ENCODE measurements at places on chromosomes 7 and 10.

- no peak for DNase-seq
Observed at GRCh38 chr7:38929460-38930171, 20.6 kb upstream of the VPS41 start.

DNA sequence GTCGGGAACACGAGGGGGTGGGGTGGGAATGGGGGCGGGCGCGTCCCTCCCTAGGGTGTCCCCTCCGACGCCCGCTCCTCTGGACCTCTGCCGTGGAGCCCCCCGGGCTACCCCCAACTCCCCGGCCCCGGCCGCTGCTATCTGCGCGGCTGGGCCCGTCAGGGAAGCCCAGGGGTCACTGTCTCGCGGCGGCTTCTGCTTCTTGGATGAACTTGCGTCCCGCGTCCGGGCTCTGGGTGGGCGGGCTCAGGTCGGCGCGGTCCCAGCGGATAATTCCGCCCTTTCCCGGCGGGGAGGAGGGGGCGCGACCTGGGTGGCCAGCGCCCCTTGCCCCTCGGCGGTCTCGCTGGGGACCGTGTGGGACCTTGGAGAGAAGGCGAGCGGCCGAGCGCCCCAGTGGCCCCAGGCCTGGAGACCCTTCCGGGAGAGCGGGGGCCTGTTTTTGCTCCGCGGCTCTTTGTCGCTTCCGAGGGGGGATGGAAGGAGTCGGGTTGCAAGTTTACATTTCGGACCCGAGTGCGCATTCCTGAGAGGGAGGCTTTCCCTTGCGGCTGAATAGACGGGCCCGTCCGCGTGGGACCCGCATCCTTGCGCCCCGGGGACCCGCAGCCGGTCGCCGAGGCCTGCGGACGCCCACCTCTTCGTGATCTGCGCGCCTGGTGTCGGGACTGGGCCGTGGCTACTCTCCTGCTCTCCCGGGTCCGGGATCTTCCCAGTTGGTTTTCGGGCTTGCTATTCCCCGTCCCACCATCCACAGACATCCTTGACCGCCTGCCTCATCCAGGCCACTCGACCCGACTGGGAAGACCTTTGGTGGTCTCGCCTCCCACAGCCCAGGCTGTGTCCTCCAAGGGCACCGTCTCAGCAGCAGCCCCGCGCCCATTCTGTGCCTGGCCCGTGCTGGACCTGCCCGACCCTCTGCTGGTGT lies 812 bp downstream of the DOCK1 start:
- DNase-seq, result peak; percentile 59

DNA sequence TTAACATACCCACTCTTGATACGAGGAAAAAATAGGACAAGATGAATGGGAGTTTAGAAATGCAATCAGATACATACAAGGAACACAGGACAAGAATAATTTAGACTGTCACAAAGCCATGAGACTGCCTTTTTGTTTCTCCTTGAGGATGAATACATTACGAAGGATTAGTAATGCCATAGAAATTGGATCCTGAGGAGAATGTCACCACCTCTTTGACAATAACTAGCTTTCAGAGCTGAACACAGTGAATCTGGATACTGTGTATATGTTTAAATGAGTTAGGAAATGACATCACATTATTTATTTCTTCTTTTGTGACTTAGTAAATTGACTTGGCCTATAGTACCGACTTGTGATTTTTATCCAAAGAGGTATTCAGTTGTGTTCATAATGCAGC lies 596.3 kb upstream of the CNTNAP2 start:
- DNase-seq, result no peak

GRCh38 chr7:19982841-19983835 lies 209.7 kb upstream of the TMEM196 start:
- peak; percentile 44 for DNase-seq

- peak; percentile 39 for DNase-seq
Observed at GRCh38 chr7:80428161-80429054, 83.5 kb downstream of the GNAT3 start.

- no peak for DNase-seq
Observed at GRCh38 chr10:13078912-13079775, 20.8 kb upstream of the OPTN start.

DNA sequence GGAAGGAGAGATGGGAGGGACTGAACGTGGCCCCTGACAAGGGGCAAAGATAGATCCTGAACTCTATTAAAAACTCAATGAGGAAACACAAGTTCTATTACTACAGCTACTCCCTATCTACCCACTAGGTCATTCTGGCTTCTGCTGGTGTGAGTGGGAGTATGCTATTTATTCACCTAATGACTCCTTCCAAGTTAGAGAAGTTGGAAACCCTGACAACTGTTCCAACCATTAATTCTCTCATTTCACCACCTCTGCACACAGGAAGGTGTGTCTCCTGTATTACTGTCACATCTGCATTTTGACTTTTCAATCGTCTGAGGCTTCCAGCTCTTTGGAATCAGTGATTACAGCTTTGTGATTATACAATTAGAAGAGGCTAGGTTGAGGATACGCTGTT lies 169.4 kb upstream of the ADO start:
- DNase-seq, result no peak

DNA sequence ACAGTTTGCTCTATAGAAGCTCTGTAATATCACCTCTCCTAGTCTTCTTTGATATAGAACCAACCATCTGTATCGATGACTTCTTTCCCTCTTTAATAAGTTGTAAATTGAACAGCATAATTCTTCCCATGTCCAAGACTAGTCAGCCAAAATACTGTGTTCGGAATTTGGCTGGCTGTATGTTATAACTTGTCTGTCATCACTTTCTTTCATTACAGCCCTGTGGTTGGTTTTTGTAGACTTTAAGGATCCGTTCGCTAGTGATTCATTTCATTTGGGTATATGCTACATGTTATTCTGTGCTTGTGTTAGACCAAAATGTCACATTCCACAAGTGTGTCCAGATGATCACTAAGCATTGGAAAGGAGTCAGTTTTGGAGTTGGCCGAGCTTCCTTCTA lies 155.4 kb upstream of the ITGB1 start:
- no peak for DNase-seq

GRCh38 chr10:130901311-130902165 lies 410.0 kb downstream of the TCERG1L start:
- no peak for DNase-seq

DNA sequence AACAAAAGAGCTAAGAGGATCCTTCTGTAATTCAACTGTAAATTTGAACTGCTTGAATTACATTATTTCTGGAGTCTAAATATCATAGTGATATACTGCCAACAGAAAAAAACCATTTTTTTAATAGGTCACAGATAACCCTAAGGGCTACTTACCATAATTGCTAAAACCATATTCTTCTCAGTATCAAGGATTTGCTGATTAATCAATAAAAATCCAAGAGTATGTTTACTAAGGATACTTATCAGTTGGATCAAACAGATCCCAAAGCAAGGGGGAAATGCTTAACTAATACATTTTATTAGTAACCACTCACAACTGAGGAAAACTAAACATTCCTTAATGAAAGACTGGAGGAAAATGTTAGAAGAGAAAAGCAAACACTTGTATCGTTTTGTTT lies 166.0 kb downstream of the PIP4K2A start:
- no peak for DNase-seq

DNA sequence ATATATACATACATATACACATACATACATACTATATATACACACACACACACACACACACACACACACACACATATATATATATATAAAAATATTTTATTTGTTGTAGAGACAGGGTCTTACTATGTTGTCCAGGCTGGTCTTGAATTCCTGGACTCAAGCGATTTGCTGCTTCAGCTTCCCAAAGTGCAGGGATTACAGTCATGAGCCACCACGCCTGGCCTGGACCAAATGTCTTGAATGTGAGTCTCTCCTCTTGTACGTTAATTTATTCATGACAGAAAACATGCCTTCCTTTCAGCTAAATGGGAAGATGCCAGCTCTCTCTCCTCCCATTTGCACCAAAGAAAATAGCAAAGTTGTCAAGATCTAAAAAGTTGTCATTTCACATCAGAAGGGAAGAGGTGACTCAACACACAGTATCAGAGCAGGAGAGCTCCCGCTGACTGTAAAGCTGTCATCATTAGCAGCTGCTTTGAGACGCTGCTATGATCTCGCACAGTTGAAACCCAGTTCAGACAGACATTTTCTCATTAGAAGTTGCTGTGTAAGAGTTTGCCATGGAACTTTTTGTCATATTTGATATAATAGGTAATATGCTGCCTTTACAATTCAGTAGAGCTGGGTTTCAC lies 224.3 kb downstream of the SFMBT2 start:
- no peak for DNase-seq

- no peak for DNase-seq
Observed at GRCh38 chr7:3194501-3195141, 106.4 kb upstream of the SDK1 start.

DNA sequence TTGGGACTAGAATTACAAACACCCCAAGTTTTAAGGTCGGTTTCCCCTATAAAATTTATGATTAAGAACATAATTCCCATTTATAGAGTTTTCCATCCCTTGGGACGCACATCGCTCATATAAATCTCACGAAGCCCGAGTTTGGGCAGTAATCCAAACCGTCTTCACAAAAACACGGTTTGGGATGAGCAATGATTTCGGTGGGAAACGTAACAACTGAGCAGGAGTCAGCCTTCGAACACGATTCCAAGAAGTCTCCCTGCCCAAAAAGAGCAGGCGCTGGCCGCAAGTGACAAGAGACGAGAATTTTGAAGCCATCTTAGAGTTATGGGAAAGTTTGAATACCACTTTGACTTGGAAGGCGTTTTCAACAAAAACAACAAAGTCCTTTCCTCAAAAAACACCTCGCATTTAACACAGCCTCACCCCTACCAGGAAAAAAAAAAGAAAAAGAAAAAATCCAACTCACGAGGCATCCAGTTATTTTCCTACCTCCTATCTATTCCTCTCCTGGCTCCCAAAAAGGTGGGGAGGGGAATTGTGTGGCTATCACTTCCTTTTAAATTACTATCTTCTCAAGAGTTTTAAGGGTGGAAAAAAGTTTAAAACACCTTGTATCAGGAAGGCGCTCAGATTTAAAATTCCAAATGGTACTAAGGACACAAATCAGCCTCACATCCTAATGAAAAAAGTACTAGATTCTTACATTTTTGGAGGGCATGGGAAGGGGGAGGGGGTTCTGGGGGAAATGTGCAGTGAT lies 1.6 kb downstream of the SEPHS1 start:
- DNase-seq, result peak; percentile 68

DNA sequence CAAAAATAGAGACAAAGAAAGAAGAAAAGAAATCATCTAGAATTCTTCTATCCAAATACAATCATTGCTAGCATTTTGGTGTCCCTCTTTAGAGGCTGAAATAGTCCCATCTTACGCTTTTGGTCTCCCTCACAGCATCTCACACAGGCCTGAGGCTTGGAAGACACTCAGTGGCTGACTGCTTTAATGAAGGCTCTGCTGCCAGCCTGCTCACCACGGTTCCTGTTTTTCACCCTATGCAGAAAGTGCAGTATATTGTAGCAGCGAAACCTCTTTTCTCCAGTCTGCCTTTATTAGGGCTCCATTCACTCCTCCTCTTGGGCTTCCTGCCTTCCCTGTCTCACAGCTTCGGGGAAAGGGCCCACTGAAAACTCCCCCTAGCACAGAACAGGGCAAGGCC lies 102.2 kb downstream of the JCAD start:
- no peak for DNase-seq

DNA sequence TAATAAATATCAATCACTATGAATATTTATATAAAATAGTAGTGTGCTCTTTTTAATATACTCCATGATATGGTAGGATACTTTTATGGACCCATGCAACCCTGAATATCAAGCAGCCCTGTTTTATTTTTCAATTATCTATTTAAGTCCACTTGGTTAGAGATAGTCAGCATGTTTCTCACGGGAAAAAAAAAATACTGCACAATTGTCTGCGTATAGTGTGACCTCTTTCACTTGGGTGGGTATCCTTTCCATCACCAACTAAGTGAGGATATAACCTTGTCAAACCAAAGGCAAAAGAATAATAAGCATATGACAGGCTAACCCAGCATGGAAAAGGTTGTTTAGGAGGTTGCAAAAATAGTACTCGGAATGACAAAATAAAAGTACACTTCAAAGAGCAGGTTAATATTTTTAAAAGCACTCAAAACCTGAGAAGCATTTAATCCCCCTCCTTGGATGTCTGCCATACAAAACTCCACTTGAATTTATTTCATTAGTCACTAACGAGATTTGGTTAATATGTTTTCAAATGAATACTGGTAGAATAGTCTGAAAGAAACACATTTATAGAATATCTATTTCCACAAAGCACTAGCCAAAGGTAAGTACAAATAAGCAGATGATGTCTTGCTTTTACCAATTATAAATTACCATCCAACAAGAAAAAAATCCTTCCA lies 76.5 kb downstream of the IMMP2L start:
- DNase-seq, result no peak

GRCh38 chr7:665736-666453 lies 60.6 kb upstream of the DNAAF5 start:
- no peak for DNase-seq

DNA sequence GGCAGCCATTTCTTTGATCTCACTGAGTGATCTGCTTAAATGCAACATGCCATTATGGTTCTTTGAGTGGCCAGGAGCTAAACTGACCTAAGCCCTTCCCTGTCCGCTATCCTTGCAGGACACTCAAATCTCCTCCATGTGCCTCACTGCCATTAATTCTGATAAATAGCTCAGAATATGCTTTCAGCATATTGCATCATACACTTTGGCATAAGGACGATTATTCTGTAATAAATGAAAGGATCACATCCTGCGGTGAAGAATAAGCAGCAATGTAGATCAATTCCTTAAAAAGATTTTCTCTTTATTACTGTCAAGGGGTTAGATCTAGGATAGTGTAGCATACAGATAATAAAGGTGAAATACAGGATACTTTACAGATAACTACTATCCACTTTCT lies 231.8 kb upstream of the CTBP2 start:
- no peak for DNase-seq
